NCI-H446 treated with DMSO at 0.1 percent for 48 hours (cell line): ENCODE measurements at places on chromosomes 7 and 10.

DNA sequence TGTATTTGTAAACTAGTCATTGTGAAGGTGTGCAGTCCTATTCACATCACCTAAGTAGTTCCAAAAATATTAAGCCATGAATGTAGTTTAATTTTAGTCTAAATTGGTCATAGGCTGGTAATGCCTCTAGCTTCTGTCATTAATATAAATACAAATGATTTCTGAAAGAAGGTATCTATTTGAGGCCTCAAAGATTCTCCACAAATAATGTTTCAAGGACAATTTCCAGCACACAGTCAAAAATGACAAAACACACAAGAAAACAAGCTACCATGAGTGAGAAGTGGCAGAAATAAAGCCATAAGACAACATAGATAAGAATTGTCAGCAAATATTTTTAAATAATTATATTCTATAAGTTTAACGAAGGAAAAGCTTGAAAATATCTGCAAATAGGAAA lies 66.7 kb upstream of the PDK4 start:
- no peak for DNase-seq

- no peak for DNase-seq
Observed at GRCh38 chr7:158494162-158494586, 93.4 kb downstream of the PTPRN2 start.

DNA sequence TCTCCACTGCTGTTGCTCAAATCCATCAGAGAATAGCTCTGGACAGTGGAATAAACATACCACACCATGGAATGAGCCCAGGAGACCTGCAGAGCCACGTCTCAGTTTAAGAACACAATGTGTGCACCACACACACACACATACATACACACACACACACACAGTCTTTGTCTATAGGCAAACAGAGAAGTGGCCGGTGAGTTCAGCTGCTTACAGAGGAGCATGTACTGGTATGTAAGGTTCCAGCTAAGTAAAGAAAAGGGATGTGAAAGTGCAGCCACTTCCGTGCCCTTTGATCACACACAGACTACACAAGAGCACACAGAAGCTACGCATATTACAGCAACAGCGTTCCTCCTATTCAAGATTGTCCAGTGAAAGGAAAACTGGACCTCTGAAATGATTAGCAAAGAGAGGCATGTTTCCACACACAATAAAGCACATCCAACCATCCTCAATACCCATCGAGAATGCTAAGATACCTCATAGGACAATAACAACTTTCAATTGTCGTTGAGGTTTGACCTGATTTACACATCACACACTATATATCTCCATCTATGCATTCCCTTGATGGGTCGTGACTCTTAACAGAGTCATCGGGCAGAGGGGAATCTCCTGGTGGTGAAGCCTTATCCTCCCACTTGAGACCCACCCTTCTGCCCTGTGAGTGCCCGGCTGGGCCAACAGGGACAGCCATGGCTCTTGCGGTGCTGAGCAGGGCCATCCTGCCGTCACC lies 23.6 kb downstream of the SLC35B4 start:
- DNase-seq: no peak

GRCh38 chr7:117686311-117686935 lies 186.8 kb downstream of the CTTNBP2 start:
- DNase-seq: no peak

DNA sequence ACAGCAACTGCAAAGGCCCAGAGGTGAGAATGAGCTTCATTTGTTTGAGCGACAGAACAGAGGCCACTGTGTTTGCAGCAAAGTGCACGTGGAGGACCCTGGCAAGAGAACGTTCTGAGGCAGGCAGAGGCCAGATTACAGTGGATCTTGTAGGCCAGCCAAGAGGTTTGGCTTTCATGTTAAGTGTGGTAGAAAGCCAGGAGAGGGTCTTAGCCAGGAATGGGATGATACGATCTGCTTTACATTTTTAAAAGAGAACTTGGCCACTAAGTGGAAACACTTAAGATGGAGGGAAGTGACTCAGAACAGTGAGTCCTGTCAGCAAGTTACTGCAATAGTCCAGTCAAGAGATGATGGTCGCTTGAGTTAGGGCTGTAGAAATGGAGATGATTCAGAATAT lies 4.6 kb downstream of the CCDC136 start:
- DNase-seq: peak; percentile 61

- DNase-seq: no peak
Observed at GRCh38 chr7:28697913-28698563, 260.1 kb downstream of the TRIL start.

GRCh38 chr10:43689955-43690771 lies 41.5 kb upstream of the ZNF32 start:
- no peak for DNase-seq

- no peak for DNase-seq
Observed at GRCh38 chr10:100793055-100793454, 47.7 kb downstream of the PAX2 start.

- DNase-seq: no peak
Observed at GRCh38 chr7:138477081-138477578, 17.1 kb downstream of the TRIM24 start.

DNA sequence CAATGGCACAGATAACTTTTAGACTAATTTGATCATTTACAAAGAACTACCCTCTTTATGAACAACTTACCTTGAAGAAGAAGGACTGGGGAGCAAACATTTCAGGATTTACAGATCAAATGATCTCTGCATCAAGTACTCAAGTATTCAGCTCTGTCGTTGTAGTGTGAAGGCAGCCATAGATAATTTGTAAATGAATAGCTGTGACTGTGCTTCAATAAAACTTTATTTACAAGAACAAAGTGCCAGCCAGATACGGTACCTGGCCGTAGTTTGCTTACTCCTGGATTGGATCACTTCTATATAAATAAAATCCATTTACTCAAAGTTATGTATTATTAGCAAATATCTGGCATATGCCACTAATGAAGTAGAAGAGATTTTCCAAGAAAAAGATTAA lies 388.2 kb upstream of the SEMA3A start:
- DNase-seq: no peak

DNA sequence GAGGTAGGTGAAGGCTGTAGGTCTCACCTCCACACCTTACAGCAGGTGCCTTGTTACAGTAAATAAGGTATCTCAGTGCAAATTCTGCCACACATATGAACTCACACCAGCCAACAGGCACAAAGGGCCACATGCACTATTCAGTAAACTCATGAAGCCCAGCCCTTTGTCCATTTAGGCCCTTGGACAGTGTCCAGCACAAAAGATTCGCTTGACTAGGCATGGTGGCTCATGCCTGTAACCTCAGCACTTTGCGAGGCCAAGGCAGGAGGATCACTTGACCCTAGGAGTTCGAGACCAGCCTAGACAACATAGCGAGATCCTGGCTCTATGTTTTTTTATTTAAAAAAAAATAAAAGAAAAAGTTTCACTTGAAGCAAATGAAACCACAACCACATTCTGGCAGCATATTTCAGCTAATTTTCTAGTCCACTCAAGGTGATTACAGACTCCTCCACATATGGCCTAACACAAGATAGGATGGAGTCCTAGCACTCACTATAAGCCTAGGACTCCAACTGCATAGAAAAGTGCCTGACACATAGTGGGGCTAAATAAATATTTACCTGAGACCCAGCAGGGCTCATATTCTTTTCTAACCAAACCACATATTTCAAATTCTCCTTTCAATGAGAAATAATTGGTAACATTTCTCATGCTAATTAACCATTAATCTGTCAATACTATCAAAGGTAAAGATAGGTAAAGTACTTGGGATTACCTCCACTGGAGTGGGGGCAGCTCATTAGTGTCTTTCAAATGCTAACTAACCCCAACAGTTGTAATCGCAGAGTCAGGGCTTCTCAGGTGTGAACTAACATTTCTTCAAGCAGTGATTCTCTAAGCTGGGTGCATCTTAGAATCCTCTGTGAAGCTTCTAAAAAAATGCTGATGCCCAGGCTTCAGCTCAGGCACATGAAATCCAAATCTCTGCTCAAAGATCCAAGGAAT lies 4.5 kb upstream of the ANKRD1 start:
- DNase-seq: no peak

DNA sequence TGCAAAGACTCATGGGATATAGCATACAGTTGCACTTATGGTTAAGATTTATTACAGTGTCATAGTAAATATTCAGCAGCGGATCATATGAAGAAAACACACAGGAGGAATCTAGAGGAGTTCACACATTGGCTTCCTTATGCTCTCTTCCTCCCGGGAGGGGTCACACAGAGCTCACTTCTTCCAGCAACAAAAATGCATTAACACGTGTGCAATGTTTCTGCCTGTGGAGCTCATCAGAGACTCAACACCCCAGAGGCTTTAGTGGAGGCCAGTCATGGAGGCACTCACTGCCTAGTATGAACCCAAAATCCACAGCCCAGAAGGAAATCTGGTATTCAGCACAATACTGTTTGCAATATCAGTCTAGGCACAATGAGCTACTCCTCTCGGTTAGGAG lies 202.8 kb upstream of the PRSS1 start:
- DNase-seq: no peak

DNA sequence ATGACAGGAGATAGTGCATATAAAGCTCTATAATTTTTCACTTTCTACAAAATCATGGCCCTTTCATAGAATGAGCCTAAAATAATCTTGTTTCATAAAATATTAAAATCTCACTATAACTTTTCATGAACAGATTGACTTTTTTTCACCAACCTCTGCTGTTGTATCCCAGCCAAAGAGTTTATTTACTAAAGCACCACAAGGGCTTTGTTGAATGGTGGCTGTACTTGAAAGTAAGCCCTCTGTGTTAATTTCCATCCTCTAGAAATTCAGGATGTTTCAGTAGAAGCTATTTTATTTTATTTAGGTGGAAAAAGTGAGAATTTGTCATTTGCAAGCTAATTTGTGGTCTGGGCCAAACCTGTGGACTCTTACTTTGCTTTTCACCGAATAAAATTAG lies 30.2 kb downstream of the THNSL1 start:
- peak; percentile 37 for DNase-seq

GRCh38 chr7:15995027-15995426 lies 308.5 kb upstream of the MEOX2 start:
- DNase-seq: no peak

- DNase-seq: no peak
Observed at GRCh38 chr7:148882841-148883265, 1.2 kb downstream of the EZH2 start.

DNA sequence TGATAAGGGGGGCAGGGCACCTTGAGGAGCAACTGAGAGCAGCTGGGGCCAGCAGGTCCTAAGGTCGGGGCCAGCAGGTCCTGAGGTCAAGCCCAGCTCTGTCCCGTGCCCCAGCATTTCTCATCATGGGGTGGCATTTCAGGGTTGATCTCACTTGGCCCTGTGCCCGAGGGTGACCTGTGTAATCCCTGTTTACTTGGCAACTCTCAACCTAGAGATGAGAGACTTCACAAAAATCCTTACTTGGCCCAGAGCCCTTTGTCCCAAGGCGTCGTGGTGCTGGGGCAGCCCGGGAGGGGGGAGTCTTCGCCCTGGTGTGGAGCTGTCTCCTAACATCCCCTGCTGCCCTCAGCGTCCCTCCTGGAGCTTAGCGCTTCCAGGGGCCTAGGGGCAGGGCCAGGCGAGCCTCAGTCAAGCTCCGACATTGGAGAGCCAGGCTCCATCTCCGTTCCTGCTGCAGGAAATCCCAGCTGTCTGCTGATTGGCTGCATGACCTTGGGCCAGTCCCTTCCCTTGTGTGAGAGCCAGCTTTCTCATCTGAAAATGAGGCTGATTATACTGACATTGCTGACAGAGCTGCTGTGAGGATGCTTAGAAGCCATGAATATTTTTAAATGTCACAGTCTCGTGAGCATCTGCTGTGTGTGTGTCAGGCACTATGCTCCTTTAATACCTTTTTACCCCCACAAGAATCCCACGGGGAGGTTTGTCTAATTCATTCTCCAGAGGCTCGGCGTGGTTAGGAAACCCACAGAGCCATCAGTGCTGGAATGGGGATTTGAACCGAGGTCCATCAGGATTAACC lies 94.3 kb downstream of the ZMIZ1 start:
- DNase-seq: no peak

DNA sequence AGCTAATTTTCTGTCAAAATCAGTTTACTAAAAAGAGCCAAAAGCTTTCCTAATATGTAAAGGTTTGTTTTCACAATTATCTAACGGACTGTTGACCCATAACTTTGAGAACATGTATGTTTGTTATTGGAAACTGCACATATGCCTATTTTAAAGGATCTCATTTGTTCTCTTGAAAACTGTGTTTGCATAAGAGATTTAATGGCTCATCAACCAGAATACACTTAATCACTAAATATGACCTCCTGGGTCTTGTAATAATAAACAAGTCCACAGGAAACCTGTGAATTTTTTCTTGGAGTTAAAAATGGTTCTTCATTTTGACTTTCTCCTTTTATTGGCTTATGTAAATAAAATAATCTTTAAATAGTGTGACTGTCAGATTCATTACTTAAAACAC lies 48.3 kb upstream of the STEAP1B start:
- no peak for DNase-seq

- no peak for DNase-seq
Observed at GRCh38 chr7:134865001-134865845, 85.8 kb downstream of the CALD1 start.

GRCh38 chr10:78868861-78869260 lies 199.9 kb upstream of the ZMIZ1 start:
- no peak for DNase-seq

DNA sequence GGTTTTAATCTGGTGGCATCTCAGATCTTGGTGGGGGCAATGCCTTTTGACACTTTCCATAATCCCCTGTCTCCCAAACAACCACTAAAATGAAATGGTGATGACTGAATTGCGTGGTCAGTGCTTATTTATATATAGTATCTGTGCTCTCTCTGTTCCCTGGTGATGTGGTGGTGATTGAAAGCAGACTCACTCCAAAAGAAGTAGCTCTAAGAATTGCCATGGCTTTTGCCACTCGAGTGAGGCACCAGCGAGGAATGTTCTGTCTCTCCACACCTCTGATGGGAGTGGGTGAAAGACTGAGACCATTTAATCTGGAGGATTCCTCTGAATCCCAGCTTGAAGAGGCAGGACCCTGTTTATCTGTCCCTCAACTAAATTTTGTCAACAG lies 2.8 kb downstream of the DUSP5 start:
- DNase-seq: no peak

DNA sequence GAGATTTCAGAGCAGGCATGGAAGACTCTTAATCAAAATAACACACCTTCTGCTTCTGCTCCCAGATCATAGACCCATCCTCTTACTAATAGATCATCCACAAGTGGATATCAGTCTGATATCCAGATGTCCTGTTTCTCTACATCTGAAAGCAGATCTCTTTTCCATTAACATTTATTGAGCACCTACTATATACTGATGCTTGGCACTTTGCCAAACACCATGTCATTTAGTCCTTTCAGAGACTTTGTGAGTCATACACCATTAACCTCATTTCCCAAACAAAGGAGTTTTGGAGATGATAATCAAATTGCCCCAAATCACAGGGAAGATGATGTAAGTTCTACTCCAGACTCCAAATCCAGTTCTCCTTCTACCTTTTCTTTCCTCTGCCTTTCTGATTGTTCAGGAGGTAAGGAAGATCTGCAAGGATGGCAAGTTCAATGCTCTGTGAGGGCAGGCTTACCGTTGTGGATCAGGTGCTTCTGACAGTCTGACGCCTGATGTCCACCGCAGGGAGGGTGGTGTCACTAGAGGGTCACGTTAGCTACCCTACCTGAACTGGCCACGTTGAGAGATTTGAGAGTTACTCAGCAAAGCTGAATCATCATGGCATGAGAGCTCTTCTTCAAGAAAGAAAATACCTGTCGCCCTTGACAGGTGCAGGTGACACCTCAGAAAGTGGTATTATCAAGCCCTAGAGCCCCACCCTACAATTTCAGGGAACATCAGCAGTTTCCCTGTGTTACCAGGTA lies 269.6 kb upstream of the ZMIZ1 start:
- DNase-seq: no peak
